H9 (cell line): ENCODE measurements at places on chromosomes 16 and 17. TPM values are rescaled to one million over a fixed set of nuclear protein-coding genes. Genes with fewer than 3 reads are reported as not detected.

DNA sequence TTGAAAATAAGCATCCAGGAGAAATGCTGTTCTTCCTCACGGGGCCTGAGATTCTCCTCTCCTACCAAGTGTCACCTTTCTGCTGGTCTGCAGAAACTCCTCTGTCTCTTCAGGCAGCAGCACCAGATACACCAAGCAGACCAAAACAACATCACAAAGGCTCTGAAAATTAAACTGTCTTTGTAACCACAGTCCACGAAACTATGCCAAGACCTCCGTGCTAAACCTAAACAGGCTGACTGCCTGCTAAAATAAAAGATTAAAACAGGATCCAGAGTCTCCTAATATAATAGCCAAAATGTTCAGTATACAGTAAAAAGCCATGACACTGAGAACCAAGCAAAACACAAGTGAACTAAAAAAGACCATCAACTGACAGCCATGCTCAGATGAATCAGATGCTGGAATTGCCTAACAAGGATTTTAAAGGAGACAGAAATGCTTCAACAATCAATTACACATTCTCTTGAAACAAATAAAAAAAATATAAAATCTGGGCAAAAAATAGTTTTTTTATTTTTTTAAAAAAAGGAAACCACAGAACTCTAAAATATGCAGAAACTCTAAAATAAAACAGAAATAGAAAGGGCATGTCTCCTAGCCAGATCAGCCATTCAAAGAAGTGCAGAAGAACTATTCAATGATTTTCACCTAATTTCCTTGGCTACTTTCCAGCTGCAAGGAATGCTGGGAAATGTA lies 50.3 kb upstream of the TOX3 start:
- H3K36me3 ChIP-seq, result no peaks in the 10 kb centered on the region
- DNase-seq, result no peak
- no peaks in the 10 kb centered on the region for H3K27me3 ChIP-seq
- no peak overlapping the region for H3K4me3 ChIP-seq
- no peak overlapping the region for H3K27ac ChIP-seq
- no peaks in the 10 kb centered on the region; the same call in 1 of the 2 replicates for H3K4me1 ChIP-seq

- H3K27ac ChIP-seq, result no peak overlapping the region
- no peaks in the 10 kb centered on the region for H3K27me3 ChIP-seq
- H3K4me3 ChIP-seq, result no peak overlapping the region
- H3K4me1 ChIP-seq, result peaks cover 8% of the 10 kb centered on the region; the same call in 1 of the 2 replicates
Measured at GRCh38 chr17:66782851-66783250, 52.1 kb upstream of the CACNG5 start.

GRCh38 chr16:85481206-85481605 lies 131.9 kb upstream of the GSE1 start:
- H3K4me1 ChIP-seq, result no peaks in the 10 kb centered on the region
- H3K27me3 ChIP-seq, result no peaks in the 10 kb centered on the region
- H3K4me3 ChIP-seq, result no peak overlapping the region
- no peaks in the 10 kb centered on the region for H3K36me3 ChIP-seq

DNA sequence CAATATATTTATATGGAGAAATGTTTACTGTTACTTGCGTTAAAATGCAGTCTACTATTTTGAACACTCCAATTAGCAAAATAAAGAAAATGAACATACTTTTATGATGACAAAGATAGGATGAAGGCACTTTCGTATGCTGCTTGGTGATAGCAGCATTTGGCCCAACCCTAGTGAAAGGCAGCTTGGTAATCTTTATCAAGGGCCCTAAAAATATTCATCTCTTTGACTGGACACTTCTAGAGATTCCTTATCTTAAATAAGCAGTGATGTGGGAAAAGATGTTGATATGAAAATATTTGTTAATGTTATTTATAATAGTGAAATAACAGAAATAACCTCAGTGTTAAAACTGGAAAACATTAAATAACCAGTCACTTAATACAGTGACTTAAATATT lies 79.4 kb downstream of the NF1 start:
- no peak overlapping the region for H3K27ac ChIP-seq
- no peak for DNase-seq
- no peaks in the 10 kb centered on the region for H3K27me3 ChIP-seq
- H3K4me3 ChIP-seq, result no peak overlapping the region
- H3K4me1 ChIP-seq, result no peaks in the 10 kb centered on the region
- H3K36me3 ChIP-seq, result peaks cover 13% of the 10 kb centered on the region

SLC52A1 gene
- total RNA-seq, result 0.15 and 0.17 TPM in 2 replicates

TBC1D28 gene
- total RNA-seq, result 0.24 and 0.61 TPM in 2 replicates

DNA sequence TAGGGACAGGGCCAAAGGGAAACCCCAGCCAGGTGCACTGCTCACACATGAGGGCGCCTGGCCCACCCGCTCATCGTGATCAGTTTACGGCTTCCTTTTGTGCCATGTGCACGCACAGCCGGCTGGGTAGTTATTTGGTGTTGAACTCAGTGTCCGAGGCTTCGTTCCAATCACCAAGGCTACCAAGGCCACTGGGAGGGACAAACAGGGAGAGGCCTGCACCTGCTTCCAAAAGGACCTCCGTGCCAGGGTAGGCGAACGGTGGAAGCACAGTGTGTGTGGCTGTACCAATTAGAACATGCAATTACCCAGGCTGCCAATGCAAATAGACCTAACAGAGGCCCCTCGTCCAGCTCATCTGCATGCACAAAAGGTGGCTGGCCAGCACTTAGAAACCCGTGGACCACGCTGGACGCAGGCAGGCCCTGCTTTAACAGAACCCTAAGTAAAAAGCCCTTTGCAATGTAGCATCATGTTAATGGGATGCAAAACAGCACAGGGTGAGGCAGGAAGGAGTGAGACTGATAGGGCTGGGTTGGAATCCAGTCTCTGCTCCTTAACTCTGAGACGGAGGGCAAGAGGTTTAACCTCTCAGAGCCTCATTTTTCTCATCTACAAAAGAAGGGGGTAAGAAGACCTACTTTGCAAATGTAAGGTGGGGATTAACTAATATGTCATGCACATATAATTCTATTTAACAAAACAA lies 204.0 kb downstream of the XYLT1 start:
- H3K36me3 ChIP-seq, result no peaks in the 10 kb centered on the region
- H3K4me1 ChIP-seq, result no peaks in the 10 kb centered on the region
- no peak overlapping the region for H3K4me3 ChIP-seq
- DNase-seq, result no peak
- no peaks in the 10 kb centered on the region for H3K27me3 ChIP-seq

ATPAF2 gene
- total RNA-seq, result 20.2 and 21.4 TPM in 2 replicates

DNA sequence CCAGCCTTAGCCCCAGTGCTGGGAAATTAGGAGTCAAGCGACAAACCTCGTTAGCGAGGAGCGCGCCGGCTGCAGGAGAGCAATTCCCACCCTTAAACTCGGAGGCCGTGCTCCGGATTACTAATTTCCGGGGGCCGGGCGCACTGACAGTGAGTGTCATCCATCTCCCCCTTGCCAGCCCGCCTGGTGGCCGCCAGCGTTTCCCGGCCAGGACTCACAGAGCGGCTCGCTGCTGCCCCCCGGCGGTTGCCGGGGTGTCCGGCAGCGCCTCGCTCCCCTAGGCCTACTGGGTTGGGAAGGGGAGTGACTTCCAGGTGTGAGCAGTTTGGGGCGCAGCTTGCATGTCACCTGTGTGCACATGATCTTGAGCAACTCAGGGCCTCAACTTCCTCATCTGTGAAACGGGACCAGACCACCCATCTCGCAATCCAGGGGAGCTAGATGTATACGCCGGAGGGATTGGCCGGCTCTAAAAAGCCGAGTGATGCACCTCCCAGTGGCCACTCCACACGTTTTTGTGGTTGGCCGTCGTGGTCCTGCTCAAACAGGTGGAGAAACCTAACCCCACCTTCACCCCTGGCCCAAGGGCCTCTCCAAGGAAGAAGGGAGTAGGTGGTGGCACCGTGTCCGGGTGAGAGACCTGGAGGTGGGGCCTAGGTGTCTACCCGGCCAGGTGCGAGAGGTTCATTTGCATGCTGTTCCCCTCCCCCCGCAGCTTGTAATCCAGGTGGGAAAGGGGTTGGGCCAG lies 2.5 kb upstream of the GSE1 start:
- peak; percentile 96 for DNase-seq
- no peaks in the 10 kb centered on the region for H3K36me3 ChIP-seq
- no peaks in the 10 kb centered on the region for H3K27me3 ChIP-seq
- peaks cover 8% of the 10 kb centered on the region; the same call in 1 of the 2 replicates for H3K4me1 ChIP-seq

DNA sequence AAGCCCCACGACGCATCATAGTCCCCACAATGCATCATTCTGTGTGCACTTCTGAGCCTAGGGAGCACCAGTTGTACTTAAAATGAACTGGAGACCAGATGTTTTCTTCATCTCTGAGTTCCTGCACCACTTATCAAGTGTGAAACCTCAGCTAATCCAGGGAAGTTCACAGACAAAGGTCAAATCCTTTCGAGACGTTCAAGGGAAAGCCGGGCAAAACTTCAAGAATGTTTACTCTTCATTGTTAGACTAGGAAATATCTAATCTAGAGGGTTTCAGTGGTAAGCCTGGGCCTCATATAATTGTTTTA lies 4.6 kb upstream of the PMP22 start:
- no peaks in the 10 kb centered on the region for H3K4me1 ChIP-seq
- DNase-seq, result no peak

DNA sequence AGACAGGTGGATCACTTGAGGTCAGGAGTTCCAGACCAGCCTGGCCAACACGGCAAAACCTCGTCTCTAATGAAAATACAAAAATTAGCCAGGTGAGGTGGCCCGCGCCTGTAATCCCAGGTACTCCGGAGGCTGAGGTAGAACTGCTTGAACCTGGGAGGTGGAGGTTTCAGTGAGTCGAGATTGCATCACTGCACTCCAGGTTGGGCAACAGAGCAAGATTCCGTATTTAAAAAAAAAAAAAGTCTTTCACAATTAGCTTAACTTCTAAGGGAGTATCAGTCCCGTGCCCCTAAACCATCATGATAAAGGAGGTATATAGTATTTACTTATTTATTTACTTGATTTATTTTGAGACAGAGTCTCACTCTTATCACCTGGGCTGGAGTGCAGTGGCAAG lies 3.4 kb upstream of the MEFV start:
- H3K4me1 ChIP-seq, result no peaks in the 10 kb centered on the region
- H3K36me3 ChIP-seq, result no peaks in the 10 kb centered on the region
- no peak overlapping the region for H3K4me3 ChIP-seq
- DNase-seq, result no peak
- no peak overlapping the region for H3K27ac ChIP-seq

DNA sequence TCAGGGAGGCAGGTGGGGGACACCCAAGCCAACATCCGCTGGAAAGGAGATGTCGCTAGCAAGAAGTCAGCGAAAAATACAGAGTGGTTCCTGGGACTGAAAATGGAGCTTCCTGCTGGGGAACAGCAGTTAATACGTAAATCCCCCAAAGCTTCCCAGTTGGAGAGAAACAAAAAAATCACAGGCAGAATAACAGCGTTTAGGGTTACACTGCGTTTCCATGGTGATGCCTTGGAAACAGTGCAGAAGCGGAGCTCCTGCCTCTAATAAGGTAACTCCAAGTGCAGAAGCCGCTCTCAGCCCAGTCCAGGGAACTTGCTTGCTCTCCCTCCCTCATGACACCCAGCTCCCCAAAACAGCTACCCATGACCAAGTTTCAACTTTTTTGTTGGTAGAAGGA lies 73.4 kb downstream of the PLD6 start:
- no peak for DNase-seq
- no peaks in the 10 kb centered on the region for H3K27me3 ChIP-seq
- H3K36me3 ChIP-seq, result peaks cover 13% of the 10 kb centered on the region
- no peaks in the 10 kb centered on the region for H3K4me1 ChIP-seq
- no peak overlapping the region for H3K4me3 ChIP-seq
- no peak overlapping the region for H3K27ac ChIP-seq

GRCh38 chr16:19463468-19464315 lies 46.0 kb downstream of the TMC5 start:
- no peak overlapping the region for H3K27ac ChIP-seq
- H3K27me3 ChIP-seq, result no peaks in the 10 kb centered on the region
- H3K4me3 ChIP-seq, result no peak overlapping the region
- no peaks in the 10 kb centered on the region for H3K4me1 ChIP-seq

DNA sequence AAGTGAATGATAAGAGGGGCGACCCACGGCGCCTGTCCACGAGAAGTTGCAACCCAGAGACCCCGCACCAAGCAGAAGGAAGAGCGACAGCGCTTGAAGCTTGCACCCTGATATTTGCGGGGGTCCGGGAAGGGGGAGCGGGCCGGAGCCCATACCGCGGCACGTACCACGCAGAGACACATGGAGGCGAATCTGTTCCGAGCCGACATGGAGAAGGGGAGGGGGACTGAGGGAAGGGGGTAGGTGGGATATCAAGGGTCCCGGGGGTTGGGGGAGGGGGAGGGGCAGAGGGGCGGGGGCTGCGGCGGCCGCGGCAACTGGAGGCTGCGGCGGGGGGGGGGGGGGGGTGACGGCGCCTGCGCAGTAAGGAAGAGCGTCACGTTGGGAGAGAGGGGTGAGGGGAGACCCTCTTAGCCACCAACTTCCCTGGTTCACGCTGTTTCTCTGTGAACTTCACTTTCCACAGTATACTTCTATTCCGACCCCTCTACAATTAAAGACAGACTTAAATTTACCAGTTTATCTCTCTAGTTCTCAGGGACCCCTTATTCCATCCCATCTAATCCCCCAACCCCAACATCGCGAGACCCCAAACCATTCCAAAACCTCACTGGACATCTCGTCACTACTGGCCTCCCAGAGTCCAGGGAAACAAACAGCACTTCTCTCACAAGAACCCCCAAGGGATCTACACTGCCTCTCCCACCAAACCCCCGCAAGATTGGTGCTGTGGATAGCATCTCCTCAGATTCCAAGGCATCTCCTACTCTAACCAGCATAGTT lies 8.0 kb downstream of the DLG4 start:
- peaks cover 12% of the 10 kb centered on the region; the same call in 1 of the 2 replicates for H3K4me1 ChIP-seq
- peak; percentile 50 for DNase-seq
- H3K27ac ChIP-seq, result no peak overlapping the region
- H3K4me3 ChIP-seq, result peak overlapping the region; percentile 43

DNA sequence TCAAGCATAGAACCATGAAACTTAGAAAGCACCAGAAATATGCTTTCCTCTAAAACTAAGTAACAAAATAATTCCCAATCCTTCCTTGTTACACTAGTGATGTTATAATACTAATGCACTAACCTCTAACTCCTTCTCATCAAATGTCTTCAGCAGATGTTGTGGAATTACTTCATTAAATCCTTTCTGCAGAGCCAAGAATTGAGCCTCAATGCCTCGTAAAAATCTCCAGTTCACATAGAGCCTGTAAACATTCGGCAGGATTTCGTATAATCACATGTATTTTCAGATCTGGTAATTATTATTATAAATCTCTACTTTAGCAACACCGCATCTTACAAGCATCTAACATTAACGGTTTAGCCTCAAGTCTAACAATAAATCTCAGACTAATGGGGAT lies 44.7 kb downstream of the CEP95 start:
- no peaks in the 10 kb centered on the region for H3K4me1 ChIP-seq
- no peak overlapping the region for H3K4me3 ChIP-seq
- peaks cover 28% of the 10 kb centered on the region for H3K36me3 ChIP-seq
- H3K27me3 ChIP-seq, result no peaks in the 10 kb centered on the region
- H3K27ac ChIP-seq, result no peak overlapping the region

GRCh38 chr16:1458977-1459341 lies 14.6 kb upstream of the CCDC154 start:
- peaks cover 17% of the 10 kb centered on the region; the same call in 1 of the 2 replicates for H3K36me3 ChIP-seq
- H3K27me3 ChIP-seq, result no peaks in the 10 kb centered on the region
- no peak overlapping the region for H3K27ac ChIP-seq
- DNase-seq, result no peak

- no peaks in the 10 kb centered on the region for H3K27me3 ChIP-seq
- DNase-seq, result no peak
- H3K4me3 ChIP-seq, result no peak overlapping the region
- no peaks in the 10 kb centered on the region for H3K4me1 ChIP-seq
- H3K27ac ChIP-seq, result no peak overlapping the region
Measured at GRCh38 chr17:80394629-80395216, 20.2 kb upstream of the ENDOV start.
